ENCODE measurements at places on chromosomes 2 and 18.
A peak's percentile ranks its signal among the peaks of the same experiment; 100 is the strongest.

DNA sequence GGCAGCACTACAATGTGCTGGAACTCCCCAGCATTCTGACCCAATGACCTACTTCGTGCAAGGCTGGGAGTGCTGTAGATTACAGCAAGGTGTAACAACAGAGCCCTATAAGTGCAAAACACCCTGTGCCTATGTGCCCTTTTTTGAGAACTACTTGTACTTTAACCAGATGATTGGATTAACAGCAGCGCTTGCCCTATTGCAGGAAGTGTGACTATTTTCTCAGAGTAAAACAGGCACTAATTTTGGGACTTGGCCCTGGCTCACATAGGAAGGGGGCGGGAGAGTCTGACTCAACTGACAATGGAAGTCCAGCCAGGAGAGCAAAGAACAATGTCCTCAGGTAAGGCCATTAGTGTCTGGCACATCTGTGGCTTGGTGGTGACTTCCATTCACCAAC lies 35.6 kb upstream of the RNF125 start:
- no peak for DNase-seq

GRCh38 chr2:182545420-182546167 lies 118.8 kb upstream of the PDE1A start:
- DNase-seq: no peak

- no peak for DNase-seq
Measured at GRCh38 chr2:147373800-147374422, 470.9 kb upstream of the ACVR2A start.

DNA sequence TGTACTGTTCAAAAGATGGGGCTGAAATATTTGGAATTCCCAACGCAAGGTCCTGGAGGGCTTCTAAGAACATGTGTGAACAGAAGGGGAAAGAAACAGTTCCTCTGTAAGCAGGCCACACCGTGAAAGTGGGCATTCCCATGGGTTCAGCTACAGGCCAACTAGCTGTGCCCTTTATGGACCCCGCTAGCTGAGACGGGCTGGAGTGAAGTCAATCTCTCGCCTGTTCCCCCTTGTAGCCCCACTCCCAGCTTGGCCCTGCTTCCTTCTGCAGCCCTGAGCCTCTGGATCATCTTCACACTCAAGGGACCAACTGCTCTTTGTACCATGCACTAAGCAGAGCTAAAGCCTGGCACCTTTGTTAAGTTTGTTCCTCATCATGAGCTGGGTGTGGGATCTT lies 55.4 kb downstream of the POLR1A start:
- no peak for DNase-seq

DNA sequence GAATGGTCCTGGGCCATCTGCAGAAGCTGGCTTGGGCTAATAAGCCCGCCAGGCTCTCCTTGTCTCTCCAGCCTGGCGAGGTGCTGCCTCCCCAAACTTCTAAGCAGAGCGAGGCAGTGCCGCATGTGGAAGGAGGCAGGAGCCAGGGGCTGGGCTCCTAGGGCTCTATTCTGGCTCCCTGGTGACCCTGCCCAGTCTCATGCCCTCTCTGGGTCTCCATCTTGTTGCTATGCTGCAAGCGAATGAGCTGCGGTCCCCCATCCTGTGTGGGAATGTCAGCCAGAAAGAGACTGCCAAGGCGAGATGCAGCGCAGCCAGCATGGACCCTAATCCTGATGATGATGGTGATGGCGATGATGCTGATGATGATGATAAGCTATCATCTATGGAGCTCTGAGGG lies 48.7 kb downstream of the TNS1 start:
- no peak for DNase-seq

DNA sequence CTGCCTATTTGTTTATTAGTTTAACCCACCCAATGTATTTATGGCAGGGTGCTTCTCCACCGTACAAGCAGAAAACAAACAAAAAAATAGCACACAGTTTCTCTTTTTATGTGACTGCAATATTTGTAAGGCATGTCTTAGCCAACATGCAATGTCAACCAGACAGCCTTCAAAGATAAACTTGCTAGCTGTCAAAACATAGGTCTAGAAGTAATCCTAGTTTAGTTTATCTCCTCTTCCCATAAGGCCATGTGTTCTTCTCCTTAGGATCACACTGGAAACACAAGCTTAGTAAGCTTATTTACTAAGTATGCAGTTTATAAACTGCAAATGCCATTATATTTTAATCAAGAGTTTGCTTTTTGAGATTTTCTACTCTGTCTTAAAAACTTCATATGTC lies 75.6 kb downstream of the LDAH start:
- no peak for DNase-seq

DNA sequence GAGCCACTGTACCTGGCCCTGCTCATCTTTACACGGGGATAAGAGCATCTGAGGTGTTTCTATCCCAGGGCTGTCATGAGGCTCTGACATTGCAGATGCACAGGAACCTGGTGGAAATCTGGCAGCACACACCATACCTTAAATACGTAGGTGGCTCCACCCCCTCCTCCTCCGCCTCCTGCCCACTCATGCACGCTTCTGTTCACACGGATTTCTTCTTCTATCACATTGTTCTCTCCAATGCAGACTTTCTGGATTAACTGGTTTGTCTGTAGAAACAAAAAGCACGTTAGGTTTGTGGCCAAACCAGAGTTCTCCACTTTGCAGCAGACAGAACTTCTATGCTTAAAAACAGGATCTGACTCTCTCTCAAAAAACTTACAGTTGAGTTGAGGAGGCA lies 118.2 kb downstream of the CLIP4 start:
- no peak for DNase-seq

DNA sequence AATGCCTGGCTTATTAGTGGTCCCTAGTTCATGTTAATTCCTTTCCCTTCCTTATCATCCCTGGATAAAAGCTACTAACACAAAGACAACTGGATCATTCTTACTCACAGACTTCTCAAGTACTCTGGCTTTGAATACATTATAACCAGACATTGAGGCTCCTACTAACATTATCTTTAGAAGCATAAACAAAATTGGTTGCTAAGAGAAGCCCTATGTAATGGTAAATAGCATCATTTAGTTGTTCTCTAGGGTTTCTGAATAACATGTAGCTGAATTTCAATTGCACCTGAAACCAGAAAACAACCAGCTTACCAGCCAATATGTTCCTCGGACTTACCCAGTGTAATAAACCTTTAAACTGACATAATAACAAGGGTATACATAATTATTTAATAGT lies 114.1 kb upstream of the NCKAP5 start:
- DNase-seq: no peak

DNA sequence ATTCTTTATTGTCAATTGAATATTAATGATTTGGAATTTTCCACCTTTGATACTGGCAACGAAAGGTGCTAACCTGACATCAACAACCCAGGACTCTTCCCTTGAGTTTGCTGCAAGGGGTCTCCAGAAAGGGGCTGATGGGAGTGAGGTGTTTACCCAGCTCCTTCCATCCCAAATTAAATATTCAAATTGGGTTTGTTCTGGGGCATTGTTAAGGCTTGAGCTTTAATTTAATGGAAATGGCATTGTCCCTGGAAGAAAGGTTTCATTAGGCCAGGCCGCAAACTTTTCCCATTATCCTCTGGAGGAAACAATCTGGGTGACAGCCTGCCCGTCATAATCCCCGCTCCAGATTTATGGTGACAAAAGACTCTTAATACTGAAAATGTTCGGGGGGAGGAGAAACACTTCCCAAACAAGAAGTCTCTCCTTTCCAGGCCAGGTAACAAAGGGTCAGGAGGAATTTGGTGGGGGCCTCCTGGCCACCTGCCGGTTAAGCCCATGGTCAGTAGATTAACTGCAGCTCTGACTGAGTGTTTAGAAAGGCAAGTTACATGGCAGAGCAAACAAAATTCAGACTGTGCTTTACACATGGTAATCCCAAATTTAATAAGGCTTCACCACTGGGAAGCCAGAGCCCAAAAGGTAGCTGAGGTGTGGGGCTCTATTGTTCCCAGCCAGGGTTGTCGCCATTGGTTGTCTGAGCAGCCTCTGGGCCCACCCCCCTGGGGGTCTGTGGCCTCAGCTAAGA lies 151.4 kb upstream of the SIX3 start:
- no peak for DNase-seq

DNA sequence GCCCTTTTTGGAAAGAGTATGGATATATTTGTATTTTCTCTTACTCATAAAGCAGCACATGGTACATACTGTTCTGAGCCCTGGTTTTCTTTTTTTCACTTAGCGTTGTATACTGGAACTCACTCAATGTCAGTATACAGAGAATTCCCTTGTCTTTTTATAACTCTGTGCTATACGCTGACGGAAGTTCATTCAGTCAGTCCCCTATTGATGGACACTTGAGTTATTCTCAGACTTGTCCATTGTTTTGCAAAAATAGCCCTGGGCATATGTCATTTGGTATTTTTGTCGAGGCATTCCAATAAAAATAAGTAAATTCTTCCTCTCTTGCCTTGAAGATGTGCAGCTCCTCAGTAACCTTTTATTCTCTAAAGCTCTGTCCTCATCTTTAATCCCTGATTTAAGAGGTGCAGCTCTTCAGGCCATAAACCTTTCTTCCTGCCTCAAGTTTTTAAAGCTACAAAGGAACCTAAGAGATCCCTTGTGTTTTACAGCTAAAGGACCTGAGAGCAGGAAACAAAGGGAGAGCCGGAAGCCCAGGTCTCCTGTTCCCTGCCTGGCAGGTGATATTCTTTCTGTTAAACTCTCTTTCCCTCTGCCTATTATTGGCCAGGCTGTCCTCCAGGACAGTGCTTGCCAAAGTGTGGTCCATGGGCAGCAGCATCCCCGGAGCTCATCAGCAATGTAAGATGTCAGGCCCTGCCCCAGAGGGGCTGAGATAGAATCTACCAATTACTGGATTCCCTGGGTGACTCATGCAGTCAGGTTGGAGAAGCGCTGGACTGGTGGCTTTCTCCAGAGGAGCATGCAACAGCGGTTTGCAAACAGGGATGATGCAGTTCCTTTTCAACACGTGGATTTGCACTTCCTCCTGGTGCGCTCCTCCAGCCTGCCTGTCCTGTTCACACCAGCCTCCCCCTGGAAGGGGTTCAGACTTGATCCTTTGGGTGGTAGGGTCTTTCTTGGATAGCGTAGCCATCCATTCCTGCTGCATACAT lies 158.0 kb downstream of the NEDD4L start:
- DNase-seq: peak; percentile 65

- DNase-seq: no peak
Measured at GRCh38 chr2:168594778-168595177, 138.7 kb downstream of the CERS6 start.

DNA sequence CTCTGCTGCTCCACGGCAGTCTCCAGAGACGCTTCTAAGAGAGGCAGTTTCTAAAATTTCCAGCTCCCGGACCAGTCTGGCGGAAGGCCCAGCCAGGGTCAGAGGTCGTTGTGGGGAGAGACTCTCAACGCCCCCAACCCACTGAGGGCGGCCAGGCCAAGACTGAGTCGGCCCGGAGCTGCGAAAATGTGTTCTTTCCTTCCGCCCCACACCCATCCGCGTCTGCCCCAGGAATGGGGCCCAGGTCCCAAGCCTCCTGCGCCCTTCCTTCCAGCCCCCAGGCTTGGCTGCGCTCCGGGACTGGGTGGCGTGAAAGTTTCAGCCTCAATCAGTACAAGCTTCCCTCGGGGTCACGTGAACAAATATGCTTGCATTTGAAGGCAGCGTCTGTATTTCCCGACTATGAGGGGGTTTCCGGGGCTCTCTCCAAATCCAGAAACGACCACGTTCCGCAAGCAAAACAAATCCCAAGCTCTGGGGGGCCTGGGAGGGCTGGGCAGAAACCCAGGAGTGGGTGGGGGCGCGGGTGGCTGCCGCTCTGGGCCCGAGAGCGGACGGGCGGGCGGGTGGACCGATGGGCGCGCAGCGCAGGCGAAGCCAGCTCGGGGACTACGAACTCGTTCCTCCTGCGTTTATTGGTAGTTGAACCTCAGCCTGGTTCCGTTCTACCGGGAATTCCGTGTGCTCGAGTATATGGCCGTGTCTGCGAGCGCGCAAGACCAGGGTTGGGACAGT lies 3.3 kb downstream of the HOXD3 start:
- no peak for DNase-seq

DNA sequence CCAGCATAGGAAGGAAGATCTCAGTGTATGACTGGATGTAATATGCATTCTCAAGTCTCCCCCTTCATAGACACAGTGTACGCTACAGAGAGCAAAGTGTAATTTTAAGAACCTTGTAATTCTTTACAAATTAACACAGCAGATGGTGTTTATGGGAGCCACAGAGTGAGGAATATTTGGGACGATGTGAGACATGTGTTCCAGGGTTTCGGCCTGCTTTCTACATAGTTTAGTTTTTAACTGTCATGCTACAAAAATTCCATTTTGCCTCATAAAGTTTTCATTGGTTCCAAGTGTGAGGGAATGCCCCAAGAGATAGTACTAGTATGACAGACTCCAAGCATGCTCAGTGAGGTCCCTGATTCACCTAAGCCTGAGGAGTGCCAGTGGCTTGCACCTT lies 76.2 kb upstream of the LRRTM1 start:
- DNase-seq: no peak

- DNase-seq: no peak
Measured at GRCh38 chr18:3391704-3392466, 58.1 kb upstream of the TGIF1 start.

GRCh38 chr2:194383401-194383800 lies 1273.6 kb upstream of the SLC39A10 start:
- no peak for DNase-seq

DNA sequence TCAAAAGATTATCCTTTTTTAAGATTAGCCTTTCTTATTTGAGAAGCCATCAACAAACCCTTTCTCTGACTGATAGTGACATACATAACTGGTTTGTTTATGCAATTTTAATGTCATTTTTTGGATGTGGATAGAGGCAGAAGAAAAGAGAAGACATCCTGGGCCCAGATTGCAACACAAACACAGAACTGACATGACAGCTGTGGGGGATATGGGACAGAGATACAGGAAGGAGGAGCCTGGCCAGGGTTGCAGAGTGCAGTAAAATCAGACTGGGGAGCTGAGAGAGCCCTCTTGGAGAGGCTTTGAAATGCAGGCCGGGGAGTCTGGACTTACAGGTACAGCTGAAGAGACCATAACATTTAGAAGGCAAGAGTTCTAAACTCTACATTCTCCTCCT lies 65.1 kb downstream of the SIGLEC15 start:
- DNase-seq: no peak

GRCh38 chr2:37550190-37550589 lies 121.3 kb downstream of the CDC42EP3 start:
- DNase-seq: no peak

GRCh38 chr18:62345909-62346308 lies 20.8 kb downstream of the TNFRSF11A start:
- DNase-seq: no peak

DNA sequence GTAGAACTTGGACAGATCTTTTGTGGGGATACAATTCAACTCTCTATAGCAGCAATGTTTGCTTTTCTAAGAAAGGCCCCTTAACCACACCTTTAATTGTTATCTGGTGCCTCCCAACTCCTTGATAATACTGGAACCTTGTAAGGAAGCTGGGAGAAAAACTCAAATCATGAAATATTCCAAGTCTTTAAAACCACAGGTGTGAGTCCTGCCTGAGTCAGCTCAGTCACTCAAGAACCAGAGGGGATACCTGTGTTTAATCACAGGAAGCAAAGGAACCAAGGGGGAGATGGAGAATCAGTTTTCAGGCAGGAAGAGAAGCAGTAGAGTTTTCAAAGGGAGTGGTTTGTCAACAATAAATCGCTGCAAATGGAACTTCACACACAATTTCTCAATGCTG lies 159.9 kb downstream of the LAMA3 start:
- no peak for DNase-seq
